Activated CD8-positive, alpha-beta memory T cell treated with anti-CD3 and anti-CD28 coated beads, Interleukin-2, amount 10 ng/mL, durations not matched to agents 7 days and 5 days (primary cell): ENCODE measurements at places on chromosomes 16 and 17.

DNA sequence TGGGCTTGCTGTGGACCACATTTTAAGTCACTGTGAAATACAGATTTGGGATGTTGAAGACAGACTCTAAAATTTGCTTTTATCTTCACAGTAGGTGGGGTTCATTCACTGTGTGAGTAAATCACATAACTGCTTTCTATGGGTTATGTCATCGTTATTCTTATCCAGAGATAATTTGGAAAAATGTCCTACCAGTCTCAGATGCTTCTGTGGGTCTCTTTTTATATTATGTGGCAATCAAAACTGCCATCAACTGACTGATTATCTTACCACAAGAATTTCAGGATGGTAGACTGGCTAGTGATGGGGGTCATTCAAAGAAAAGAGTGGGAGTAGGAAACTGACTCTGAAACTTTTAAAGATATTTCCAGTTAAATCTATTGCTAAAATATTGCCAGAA, 3.1 kb downstream of the HSBP1 start:
- DNase-seq, result no peak

- no peak for DNase-seq
Observed at GRCh38 chr17:56141046-56141839, 12.0 kb upstream of the ANKFN1 start.

- DNase-seq, result no peak
Observed at GRCh38 chr17:77572851-77573250, 385.7 kb upstream of the TNRC6C start.

DNA sequence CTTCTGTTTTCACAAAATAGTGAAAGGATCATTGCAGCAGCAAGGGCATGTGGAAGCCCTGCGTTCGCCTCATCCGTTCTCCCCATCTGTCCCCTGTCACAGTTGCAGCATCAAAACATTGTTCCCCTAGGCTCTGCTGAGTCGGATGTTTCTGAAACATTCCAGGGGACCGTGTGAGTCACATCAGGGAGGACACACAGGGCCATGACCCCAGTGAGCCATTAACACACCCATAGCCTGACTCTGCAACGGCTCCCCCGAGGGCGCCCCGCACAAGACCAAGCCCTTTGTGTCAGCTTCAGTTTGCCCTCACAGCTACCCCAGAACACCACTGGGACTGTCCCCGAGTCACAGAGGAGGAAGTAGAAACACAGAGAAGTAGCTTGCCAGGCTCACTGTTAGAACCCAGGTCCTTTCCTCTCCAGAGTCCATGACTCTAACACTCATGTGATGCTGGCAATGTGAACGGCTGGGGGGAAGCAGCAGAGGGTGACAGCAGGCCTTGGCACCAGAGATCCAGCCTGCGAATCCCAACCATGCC, 63.3 kb upstream of the HSBP1 start:
- no peak for DNase-seq

GRCh38 chr16:10554569-10554968, 25.8 kb downstream of the EMP2 start:
- DNase-seq, result no peak

DNA sequence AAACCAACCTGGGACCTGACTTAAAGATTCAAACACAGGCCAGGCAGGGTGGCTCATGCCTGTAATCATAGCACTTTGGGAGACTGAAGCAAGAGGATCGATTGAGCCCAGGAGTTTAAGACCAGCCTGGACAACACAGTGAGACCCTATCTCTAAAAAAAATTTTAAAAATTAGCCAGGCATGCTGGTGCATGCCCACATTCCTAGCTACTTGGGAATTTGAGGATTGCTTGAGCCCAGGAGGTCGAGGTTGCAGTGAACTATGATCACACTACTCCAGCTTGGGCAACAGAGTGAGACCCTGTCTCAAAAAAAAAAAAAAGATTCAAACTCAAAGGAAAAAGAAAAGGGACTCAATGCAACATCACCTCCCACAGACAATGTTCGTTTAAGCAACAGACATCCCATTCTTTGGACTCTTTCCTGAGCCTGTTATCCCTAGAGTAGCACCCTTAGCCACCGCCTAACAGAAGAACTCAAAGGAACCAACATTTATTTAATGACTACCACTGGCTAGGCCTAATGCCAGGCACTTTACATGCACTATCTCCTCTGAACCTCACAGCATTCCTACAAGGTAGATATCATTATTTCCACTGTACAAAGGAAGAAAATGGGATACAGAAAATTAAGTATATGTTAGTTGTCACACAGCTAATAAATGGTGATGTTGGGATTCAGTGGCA, 12.7 kb downstream of the MYO18A start:
- no peak for DNase-seq

GRCh38 chr16:11056993-11057649, 112.8 kb downstream of the CLEC16A start:
- no peak for DNase-seq

DNA sequence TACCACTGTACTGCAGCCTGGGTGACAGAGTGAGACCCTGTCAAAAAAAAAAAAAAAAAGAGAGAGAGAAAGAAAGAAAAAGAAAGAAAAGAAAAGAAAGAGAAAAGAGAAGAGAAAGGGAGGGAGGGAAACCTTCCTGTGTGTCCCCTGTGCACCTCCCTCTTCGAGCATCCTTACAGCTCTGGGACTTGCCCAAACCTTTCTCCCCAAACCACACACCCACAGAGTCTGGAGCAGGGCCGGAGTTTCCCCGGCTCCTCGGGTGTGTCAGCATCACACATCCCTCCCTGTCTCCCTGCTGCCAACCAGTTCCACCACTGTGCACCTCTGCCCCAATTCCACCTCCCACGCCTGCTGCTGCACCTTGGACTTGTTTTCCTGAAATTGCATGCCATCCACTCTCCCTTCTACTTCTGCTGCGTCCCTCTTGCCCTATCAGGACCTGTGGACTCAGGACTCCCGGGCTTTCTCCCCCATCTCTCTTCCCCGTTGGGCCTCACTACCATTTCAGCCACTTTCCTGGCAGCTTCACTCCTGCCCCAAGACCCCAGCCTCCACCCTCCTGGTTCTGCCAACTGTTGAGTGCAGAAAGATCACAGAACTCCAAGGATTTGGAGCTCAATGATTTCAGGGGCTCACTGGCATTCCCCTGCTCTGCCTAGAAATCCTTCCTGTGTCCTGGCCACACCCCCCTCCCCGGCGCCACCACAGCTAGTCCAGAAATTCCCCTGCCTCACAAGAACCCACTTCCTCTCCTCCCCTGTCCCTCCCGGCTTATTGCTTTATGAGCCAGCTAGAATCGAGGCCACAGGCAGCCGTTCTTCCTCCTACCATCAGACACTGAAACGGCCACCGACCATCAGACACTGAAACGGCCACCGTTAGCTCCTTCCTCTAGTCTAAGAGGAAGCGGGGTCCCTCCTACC, 3.7 kb upstream of the CDK3 start:
- DNase-seq, result peak; percentile 54

DNA sequence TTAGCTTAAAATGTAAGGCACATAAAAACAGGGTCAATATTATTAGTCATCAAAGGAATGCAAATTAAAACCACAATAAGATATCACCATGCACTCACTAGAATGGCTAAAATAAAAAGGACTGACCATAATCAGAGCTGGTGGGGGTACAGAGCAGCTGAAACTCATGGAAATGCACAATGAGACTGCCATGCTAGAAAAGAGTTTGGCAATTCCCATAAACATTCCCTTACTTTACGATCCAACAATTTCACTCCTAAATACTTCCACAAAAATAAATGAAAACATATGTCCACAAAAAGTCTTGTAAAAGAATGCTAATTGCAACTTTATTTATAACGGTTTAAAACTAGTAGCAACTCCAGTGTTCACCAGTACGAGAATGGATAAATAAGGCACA, 36.1 kb upstream of the ERCC4 start:
- no peak for DNase-seq

DNA sequence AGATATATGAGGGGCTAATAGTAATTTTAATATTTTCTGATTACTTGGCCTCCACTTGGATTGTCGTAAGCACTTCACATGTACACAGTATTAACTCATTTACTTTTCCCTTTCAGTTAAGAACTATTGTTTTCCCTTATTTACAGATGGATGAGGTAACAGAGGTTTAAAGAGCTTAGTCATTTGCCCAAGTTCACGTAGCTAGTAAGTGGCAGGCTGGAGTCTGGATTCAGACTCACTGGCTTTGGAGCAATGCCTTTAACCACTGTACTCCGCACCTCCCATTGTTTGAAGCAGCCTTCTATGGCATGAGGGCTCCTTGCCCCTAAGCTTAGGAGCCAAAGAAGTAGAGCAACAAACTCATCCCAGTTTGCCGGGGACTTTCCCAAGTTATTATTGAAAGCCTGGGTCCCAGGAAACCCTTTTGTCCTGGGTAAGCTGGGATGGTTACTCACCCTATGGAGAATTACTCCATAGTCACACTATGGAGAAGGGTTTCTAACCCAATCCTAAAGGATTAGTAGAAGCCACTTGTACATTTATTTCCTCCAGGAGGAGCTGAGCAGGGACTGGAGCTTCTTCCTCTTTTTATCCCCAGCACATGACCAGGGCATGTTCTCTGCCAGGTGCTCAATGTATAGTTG, 12.3 kb downstream of the FOXL1 start:
- DNase-seq, result no peak

GRCh38 chr17:81939218-81939617, 2.1 kb upstream of the PYCR1 start:
- no peak for DNase-seq

- DNase-seq, result peak; percentile 55
Observed at GRCh38 chr17:34386697-34387550, 23.9 kb upstream of the CCL1 start.

DNA sequence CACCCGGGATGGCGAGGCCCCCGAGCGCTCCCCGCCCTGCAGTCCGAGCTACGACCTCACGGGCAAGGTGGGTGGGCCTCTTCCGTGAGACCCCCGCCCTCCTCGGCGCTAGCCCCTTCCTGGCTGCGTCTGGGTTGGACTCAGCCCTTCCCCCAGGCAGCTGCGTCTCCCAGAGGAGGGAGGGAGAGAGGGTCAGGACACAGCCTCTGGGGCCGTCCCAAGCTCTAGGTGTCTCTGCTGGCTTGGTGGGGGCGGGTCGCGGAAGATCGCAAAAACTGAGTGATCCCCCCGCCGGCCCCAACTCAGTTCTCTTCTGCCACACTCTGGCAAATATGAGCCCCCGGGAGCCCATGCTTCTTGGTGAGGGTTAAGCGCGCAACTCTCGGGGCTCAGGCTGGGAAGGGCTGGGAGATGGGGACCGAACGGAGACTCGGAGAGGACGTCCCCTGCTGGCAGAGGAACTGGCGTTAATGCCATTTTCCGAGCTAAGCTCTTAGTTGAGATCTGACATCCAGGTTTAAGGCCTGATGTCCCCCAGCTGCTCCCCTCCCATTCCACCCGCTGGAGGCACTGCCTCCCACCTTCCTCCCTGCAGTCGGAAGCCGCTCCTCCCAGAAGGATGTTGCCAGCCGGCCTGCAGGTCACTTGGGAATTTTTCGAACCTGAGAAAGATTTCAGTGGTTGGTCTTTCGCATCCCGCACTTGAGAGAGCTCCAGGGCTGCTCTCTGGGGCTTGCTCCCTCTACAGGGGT, 419 bp downstream of the RAB37 start:
- DNase-seq, result peak; percentile 69

GRCh38 chr17:79002796-79003593, 6.6 kb downstream of the CANT1 start:
- no peak for DNase-seq

DNA sequence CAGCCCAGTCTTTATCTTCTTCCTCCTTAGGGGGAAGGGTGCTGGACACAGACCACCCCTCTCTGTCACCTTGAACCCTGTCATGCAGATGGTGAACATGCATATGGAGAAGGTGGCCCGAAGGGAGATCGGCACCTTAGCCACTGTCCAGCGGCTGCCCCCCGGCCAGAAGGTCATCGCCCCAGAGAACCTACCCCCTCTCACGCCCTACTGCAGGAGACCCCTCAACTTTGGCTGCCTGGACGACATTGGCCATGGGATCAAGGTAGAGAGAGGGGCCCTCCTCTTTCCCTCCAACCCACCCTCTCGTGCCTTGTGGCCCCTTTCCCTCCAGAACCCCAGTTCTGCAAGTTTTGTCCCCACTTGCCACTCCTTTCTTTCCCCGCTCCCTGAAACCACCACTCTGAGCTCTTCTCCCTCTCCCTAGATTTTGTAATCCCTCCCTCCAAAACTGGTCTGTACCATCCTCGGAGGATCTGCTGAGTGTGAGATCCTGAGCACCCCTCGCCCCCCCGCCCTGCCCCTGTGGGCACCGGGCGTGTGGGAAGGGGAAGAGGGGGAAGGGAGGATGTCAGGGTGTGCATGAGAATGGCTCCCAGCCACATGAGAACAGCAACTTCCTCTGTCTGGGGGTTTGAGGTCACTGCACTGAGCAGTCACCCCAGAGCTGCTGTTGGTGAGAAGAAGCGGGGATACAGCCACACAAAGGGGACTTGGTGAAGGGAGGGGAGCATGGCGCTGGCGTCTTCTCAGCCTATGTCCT, 7.3 kb downstream of the ABI3 start:
- DNase-seq, result peak; percentile 93

GRCh38 chr17:39461926-39462569, 762 bp downstream of the CDK12 start:
- DNase-seq, result peak; percentile 56

GRCh38 chr17:10224582-10225195, 26.3 kb upstream of the GAS7 start:
- no peak for DNase-seq

DNA sequence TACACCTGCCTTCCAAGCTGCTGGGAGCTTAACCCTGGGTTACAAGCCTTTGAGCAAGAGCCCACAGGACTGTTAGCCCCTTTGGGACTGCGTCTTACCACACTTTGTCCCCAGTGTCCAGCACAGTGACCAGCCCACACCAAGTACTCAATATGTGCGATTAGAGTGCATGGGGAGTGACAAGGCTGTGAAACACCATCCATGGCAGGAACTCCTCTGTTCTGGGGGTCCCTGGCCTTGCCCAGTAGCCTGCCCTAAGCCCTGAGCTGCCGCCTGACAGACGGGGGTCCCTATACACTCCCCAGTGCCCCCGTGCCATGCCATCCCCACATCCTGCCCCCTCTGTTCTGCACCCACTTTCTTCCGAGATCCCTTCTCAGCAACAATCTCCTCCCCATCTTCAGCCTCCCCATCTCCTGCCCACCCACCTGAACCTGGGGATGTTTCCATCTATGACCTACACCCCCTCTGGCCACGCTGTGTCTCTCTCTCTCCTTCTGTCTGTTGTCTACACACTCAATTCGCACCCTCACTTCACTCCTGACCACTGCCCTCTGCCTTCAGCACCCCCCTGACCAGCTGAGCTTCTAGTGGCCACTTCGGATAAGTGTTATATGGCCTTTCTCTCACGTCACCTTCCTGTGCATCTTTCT, 112.9 kb upstream of the SMURF2 start:
- no peak for DNase-seq

DNA sequence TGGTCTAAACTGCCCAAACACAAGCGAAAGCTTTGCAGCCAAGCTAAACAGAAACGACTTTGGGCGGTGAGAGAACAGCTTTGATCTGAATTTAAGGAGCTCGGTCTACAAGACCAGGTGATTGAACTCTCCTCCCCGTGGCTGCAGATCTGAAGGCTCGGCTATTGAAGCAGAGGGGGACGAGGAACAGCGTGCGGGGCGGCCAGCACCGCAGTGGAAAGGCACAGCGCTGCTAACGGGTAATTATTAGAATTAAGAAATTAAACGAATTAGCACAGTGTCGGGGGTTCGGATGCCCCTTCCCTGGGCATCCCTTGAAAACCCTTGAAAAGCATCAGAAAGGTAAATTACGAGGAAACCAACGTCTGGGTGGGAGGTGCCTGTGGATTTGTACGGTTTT, 431 bp downstream of the TEKT3 start:
- no peak for DNase-seq

GRCh38 chr17:27282054-27282551, 11.8 kb upstream of the WSB1 start:
- DNase-seq, result no peak

GRCh38 chr17:48439875-48440505, 10.0 kb upstream of the SKAP1 start:
- peak; percentile 74 for DNase-seq
